ENCODE measurements at places on chromosomes 3 and 15.
A peak's percentile ranks its signal among the peaks of the same experiment; 100 is the strongest.

DNA sequence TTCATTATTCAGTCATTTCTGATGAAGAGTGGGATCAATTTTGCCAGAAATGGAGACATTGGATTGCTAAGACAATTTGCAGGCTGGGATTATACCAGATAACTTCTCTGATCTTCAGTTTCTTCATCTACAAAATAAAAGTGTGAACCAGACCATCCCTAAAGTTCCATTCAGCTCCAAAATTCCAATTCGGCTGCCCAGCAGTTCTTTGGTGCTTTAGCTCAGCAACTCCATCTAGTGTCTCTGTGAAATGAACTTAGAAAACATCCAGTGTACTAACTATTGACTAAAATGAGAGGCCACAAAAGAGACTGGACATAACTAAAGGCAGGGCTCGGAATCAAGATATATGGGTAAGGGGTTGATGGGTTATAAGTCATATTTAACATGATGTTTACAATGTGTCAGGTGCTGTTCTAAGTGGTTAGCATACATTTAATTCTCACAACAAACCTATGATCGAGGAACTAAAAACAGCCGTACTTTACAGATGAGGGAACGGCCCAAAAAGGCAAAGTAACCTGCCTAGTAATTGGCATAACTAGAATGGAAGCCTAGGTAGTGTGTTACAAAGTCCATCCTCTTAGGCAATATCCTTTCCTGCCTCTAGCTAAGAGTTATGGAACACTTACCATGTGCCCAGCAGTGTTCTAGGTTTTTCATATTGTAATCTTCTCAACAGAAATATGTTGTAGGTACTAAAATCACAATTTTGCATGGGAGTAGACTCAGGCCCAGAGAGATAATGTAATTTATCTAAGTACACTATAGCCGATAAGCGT is 17.0 kb downstream of the THAP10 start:
- DNase-seq: no peak

DNA sequence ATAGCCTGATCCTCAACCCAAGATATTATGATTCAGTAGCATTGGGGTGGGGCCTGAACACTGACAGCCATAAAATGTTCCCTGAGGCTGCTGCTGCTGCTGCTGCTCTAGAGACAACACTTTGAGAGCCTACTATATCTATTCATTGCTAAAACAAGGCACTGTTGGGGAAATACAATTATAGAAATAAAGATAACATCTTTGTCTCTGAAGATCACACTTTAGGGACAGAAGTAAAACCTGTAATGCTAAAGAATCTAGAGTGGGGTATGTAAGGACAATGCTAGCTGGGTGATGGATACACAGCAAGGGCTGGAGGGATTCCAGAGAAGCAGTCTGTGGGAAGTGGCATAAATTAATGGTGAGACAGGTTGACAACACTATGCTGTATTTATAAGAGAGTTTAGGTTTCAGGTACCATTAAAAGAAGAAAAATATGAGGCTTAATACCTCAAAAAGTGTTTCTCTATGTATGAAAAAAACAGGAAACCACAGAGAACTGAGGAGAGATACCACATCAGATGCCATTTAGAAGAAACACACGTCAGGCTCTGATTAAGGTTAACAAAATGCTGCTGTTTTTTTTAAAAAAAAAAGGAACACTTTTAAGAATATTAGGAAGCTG is 115.9 kb downstream of the CBLB start:
- no peak for DNase-seq

DNA sequence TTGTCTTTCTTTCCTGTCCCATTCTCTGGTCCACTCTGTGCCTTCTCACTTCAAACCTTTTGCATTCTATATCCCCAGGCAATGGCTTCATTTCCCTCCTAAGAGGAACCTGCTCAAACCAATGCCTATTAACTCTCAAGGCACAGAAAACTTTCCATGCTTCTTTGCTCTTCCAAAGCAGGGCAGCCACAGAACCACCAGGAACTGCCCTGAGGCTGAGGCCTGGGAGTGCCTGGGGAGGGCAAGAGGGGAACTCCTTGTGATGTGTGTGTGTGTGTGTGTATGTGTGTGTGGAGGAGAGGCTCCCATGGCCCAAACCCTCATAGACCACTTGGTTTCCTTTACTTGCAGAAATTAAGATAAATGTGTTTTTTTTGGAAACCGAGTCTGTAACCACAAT is 14.1 kb upstream of the PGPEP1L start:
- no peak for DNase-seq

DNA sequence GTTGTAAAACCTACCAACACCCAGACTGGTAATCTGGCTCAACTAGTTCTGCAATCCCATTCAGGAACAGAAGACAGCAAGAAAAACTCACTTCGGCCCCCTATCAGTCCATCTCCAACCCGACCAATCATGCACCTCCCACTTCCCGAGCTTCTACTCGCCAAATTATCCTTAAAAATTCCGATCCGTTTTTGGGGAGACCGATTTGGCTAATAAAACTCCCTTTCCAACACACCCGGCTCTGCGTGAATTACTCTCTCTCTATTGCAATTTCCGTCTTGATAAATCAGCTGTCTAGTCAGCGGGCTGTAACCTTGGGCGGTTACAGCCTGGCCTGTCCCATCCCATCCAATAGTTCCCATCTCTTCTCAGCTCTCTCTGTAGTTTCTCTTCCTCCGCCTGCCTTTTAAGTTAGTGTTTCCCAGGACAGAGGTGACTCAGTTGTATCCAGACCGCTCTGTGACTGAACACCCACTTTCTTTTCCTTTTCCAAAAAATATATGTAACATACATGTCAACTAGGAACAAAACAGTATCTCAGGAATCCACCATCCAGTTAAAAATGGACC is 780 bp upstream of the ACAD9 start:
- no peak for DNase-seq

DNA sequence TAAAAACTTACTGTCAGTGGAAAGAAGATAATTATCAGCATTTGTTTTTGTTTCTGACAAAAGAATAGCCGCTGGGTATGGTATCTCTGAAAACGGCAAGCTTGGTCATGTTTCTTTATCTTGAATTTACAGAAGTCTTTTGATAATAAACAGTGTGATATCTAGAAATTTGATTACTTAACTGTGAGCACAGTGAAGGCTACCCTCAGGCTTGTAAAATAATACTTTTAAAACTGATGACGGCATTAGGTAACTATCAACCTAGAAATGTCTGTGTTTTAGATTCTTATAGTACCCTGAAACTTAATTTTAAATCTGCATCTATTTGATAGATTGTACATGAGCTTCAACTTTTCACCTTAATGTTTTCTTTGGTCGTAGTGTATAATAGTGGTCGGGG is 43.4 kb downstream of the NSUN3 start:
- no peak for DNase-seq

GRCh38 chr3:37740471-37740870 is 121.2 kb upstream of the CTDSPL start:
- DNase-seq: no peak

GRCh38 chr15:83943849-83944404 is 290.0 kb downstream of the ADAMTSL3 start:
- no peak for DNase-seq

- DNase-seq: no peak
These were observed 82.8 kb upstream of the FXR1 start for GRCh38 chr3:180829409-180830405.

GRCh38 chr15:70792171-70792573 is 28.8 kb upstream of the UACA start:
- no peak for DNase-seq

DNA sequence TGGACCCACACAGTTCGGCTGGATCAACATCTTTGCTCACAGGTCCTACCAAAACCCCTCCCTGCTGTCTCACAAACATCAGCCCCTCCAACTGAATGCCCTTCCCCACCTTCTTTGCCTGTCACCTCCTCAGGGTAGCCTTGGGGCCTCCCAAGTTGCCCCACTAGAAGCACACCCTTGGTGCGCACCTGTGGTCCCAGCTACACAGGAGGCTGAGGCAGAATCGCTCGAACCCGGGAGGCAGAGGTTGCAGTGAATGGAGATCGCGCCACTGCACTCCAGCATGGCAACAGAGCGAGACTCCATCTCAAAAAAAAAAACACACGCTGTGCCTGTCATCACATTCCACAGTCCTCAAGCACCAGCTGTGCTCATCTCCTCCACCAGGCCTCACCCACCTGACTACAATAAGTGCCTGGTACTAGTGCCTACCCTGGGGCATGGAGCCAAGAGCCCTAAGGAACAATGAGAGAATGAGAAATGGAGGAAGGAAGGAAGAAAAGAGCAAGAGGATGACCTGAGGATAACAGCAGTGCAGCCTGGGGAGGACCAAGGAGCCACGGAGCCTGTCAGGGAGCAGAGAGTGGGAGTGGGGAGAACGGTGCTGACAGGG is 26.0 kb downstream of the RPN1 start:
- DNase-seq: no peak

DNA sequence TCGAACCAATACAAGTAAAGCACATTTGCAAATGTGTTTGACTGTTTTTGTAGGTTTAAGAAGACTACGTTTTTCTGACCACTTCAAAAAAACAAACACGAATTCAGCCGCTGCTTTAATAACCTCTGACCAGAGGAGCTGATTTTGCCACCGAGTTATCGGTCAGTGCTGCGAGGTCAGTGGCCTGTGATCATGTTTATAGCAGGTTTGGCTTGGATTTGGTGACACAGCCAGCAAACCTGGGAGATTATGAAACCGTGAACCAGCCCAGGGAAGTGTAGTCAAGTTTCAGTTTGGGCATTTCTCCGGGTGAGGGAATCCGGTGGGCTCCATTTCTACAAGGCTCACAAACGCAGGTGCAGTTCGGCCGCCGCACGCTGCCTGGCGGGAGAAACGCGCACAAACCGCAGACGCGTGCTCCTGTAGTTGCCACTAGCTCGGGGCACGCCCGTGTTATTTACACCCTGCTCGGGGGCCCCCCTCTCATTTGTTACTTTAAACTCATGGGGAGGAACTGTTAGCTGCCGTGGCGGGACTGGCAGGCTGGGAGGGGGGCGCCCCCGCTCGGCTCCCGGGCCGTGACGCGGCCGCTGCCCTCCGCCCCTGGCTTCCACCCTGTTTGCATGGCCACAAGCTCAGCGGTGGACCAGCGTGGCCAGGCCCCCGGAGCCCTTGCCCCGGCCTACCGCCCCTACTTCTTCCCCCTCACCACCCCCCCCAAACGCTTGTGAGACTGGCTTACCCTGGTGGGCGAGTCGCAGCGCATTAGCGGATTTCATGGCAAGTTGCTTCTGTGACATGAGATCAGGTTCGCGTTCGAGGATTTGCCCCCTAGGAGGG is 13.6 kb upstream of the ONECUT1 start:
- DNase-seq: no peak

- peak; percentile 75 for DNase-seq
These were observed 74.6 kb upstream of the LEKR1 start for GRCh38 chr3:156751461-156752025.

DNA sequence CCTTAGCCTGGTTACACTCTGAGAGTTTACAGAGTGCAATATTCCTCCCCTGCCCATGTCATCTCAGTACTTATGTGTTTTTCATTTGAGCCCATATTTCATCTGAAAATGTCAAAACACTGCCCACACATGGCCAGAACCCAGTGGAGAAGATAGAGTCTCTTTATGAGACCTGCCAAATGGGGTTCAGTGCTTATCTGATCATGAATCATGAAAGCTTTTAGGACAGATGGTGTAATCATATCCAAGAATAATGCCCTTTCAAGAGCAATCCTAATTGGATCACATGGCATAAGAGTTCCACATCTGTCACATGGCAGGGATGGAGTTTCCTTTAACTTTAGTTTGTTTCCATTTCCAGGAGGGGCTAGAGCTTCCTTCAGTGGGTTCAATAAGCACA is 77.2 kb upstream of the AGBL1 start:
- no peak for DNase-seq

GRCh38 chr3:190081389-190081788 is 39.3 kb downstream of the P3H2 start:
- DNase-seq: no peak

DNA sequence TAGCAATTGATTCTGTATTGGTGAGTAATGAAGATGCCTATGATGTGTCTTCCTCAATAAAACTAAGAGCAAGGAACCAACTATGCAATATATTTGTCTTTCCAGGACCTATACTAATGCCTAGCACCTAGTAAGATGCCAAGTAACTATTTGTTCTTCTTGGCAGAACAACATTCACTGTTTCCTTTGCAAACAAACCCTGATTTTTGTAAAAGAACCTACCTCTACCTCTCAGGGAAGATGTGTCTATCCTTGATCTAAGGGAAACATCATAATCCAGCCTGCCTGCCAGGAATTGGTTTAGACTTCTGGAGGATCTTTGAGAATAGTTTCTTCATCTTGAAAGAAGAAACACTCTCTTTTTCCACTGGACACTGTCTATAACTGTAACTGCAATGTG is 3.8 kb upstream of the ADPRH start:
- no peak for DNase-seq

- DNase-seq: no peak
These were observed 65.1 kb upstream of the LCTL start for GRCh38 chr15:66630801-66631351.

- no peak for DNase-seq
These were observed 33.3 kb downstream of the LIPC start for GRCh38 chr15:58465070-58465469.
